ENCODE measurements at places on chromosomes 16 and 17.

DNA sequence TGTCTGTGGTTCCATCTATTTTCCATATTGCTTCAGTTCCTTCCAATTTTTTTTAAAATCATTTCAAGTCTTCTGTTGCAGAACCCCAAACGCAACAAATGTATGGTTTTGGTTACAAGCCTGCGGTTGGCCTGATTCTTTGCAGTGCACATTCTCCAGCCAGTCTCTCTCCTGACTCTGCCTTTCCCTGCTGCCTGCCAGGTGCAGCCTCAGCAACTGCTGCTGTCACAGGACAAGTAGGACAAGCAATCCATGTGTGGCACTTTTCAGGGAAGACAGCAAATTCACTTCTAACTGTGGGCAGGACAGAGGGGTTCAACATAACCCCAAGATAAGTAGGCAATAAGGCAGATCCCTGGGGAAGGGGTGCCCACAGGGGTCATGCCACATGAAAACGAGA, 24.2 kb downstream of the EMP2 start:
- DNase-seq = no peak

DNA sequence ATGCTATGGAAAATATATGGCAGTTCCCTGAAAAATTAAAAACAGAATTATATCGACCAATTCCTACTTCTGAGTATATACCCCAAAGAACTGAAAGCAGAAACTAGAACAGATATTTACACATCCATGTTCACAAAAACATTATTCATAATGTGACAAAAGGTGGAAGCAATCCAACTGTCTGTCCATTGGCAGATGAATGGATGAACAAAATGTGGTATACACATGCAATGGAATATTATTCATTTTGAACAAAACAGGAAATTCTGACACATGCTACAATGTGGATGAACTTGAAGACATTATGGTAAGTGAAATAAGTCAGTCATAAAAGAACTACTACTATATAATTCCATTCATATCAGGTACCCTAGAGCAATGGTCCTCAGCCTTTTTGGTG, 263.5 kb upstream of the AXIN2 start:
- DNase-seq = no peak

- no peak for DNase-seq
Observed at GRCh38 chr16:8346294-8346693, 244.0 kb downstream of the TMEM114 start.

GRCh38 chr17:44995436-44996001, 27.4 kb upstream of the C1QL1 start:
- no peak for DNase-seq

DNA sequence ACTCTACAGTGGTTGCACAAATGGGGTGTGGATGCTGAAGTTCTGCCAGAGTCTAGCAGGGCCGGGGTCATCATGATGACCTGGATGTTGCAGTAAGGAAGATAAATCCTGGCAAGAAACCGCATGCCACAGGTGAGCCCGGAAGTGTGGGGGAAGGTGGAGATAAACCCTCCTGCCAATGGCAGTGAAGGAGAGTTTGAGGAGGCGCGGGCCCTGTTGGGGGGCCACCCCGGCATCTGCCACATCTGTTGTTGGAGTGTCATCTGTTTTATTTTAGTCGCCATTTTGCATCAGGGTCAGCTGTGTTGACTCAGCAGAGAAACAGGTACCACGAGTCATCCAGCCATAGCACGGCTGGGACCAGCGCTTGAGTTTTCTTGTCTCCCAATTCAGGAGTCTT, 173.8 kb upstream of the CHMP6 start:
- no peak for DNase-seq
